ENCODE measurements at places on chromosomes 7 and 10.

- no peak for DNase-seq
Measured at GRCh38 chr7:155071121-155071651, 1.1 kb downstream of the HTR5A start.

DNA sequence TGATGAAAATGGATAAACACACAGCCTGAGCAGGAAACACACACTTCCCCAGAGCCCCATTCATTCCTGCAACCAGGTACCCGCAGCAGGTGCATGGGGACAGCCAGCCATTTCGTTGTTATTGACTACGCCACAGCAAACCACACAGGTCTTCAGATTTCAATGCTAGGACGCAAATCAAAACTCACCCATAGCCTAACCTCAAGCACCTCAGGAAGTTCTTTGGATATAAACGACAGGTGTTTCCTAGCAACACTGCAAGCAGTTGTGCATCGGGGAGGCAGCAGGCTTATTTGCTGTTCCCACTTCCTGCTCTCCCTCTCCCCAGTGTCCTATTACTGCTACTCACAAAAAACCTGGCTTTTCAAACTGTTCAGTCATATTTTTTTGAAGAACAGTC is 176.5 kb upstream of the FRMD4A start:
- DNase-seq, result peak; percentile 35

DNA sequence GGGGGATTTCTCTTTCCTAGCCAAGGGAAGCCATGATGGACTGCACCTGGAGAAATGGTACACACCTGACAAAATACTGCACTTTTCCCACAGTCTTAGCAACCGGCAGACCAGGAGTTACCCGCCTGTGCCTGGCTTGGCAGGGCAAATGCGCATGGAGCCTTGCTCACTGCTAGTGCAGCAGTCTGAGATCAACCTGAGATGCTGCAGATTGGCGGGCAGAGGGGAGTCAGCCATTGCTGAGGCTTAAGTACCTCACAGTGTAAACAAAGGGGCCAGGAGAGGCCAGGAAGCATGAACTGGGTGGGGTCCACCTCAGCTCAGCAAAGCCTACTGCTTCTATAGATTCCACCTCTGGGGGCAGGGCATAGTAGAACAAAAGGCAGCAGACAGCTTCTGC is 49.4 kb downstream of the OR13A1 start:
- no peak for DNase-seq

DNA sequence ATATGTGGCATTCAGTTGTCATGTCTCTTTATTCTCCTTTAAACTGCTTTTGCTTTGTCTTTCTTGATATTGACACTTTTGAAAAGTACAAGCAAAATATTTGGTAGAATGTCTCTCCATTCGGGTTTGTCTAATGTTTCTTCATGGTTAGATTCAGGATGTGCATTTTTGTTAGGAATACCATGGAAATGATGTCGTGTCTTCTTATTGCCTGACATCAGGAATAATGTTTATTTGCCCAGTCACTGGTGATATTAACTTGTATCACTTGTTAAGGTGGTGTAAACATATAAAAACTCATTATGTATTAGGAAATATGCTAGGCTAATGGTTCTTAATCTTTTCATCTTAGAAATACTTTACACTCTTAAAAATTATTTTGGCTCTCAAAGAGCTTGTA is 43.4 kb downstream of the CDK1 start:
- DNase-seq, result no peak

GRCh38 chr10:80144067-80144695 is 11.7 kb downstream of the PLAC9 start:
- no peak for DNase-seq

Measured in femur (tissue), 1 donor.